Caki2 (cell line): ENCODE measurements at places on chromosomes 5 and 9. TPM values are rescaled to one million over a fixed set of nuclear protein-coding genes. Genes with fewer than 3 reads are reported as not detected.

The RNF183 gene
- total RNA-seq, result 0.23 and 0.95 TPM in 2 replicates

The MAPK9 gene
- total RNA-seq, result 33.4 and 46.5 TPM in 2 replicates

The PCDHB12 gene
- total RNA-seq, result 0.35 TPM in 1 of 2 replicates, not detected in the other

The COL23A1 gene
- 1.2 and 1.9 TPM in 2 replicates for total RNA-seq

The ENTR1 gene
- 58.2 and 79.3 TPM in 2 replicates for total RNA-seq

The FIBCD1 gene
- 25.8 and 33.0 TPM in 2 replicates for total RNA-seq

The NAIF1 gene
- total RNA-seq, result 12.3 and 24.5 TPM in 2 replicates

The PCDHA9 gene
- not detected in 2 replicates for total RNA-seq

The DCANP1 gene
- not detected in 2 replicates for total RNA-seq

The SOX30 gene
- not detected in 2 replicates for total RNA-seq

The LCN1 gene
- total RNA-seq, result not detected in 2 replicates

The CDH6 gene
- 76.6 and 83.8 TPM in 2 replicates for total RNA-seq

The SCGB3A2 gene
- total RNA-seq, result not detected in 2 replicates

The CDH9 gene
- total RNA-seq, result not detected in 2 replicates

The ELOVL7 gene
- total RNA-seq, result 9.4 and 11.3 TPM in 2 replicates

The ACTBL2 gene
- 0.23 and 1.0 TPM in 2 replicates for total RNA-seq

- no peak for DNase-seq
Measured at GRCh38 chr9:5554254-5554653, 43.9 kb downstream of the PDCD1LG2 start.

- peak; percentile 34 for DNase-seq
Measured at GRCh38 chr9:32251539-32251938, 132.9 kb upstream of the ACO1 start.

GRCh38 chr9:127149463-127150390, 27.3 kb upstream of the ANGPTL2 start:
- no peak for DNase-seq

DNA sequence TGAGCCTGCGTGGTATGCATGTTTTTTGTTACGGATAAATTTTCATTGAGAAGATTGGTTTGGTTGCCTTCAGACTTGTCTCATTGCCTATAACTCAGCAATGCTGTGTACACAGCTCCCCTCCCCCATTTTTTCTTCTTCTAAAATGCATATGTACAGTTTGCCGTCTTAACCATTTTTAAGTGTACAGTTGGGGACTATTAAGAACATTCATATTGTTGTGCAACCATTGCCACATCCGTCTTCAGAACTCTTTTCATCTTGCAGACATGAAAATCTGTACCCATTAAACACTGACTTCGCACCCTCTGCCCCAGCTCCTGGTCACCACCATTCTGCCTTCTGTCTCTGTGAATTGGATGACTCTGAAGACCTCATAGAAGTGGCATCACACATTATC, 6.2 kb downstream of the EXOC3 start:
- DNase-seq, result no peak

GRCh38 chr5:3843706-3844105, 248.1 kb downstream of the IRX1 start:
- DNase-seq, result no peak

DNA sequence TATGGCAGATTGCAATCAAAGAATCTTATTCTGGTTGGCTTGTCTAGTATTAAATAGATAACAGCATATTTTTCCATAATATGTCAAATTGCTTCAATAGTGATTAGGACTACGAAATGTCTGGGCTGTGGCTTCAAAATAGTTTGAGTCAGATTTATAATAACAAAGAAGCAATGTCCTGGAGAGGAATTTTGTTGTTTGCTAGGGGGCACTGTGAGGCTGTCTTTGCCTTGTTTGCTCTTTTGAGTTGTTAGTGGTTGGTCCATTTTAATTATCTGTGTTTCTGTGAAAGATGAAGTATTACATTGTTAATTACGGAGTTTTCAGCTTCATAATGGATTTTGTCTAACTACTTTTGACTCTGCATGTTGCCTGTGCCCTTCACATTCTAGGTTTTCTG, 713.6 kb downstream of the TLE4 start:
- no peak for DNase-seq

DNA sequence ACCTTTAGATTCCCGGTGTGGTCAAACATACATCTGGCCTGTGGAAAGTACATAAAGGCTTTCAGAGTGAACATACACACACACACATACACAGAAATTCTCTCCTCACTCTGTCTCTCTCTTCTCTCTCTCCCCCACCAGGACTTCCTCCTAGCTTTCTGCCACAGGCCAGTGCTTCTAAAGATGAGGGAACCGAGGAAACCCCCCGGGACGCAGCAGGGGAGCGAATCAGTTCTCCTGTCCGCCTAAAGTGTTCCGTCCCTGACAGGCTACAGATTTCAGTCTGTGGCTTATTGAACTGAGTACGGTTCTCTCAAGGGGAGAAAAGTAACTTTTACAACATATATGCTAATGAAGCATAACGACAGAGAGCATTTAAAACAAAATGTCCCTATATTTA, 75.8 kb downstream of the MED27 start:
- DNase-seq, result no peak

GRCh38 chr5:12109075-12109688, 204.9 kb upstream of the CTNND2 start:
- no peak for DNase-seq

DNA sequence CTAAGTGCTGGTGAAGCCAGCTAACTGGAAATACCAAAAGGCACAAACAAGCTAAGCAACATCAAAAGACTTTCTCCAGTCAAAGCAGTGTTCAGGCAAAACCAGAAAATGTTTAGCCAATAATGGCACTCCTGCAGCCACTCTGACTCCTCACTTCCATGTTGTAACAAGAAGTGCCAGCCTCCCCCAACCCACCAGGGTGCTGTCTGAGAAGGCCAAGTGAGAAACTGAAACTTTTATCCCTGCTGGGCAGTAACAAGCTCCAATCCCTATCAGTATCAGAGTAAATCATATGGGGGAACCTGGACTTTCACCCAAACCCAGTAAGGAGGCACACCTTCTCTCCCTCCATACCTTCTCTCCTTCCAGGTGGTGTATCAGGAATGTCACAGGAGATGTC, 414.8 kb upstream of the NMUR2 start:
- no peak for DNase-seq

GRCh38 chr5:112755703-112756102, 18.0 kb downstream of the APC start:
- DNase-seq, result no peak

DNA sequence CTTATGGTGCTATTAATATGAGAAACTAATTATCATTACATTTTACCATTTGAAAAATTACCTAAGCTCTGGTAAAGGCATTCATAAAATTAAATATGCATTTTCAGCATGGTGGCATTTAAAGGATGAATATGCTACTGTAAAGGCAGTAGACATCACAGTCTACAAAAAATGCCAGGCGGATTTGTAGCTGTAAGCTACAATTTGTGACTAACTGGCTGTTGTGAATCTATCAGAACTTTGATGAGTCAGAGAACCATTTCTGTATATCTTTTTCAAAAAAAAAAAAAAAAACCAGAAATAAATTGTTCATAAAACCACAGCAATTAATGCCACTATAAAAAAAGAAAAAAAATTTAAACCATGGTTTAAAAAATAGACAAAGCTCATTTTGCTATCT, 186.3 kb downstream of the NFIB start:
- DNase-seq, result no peak

DNA sequence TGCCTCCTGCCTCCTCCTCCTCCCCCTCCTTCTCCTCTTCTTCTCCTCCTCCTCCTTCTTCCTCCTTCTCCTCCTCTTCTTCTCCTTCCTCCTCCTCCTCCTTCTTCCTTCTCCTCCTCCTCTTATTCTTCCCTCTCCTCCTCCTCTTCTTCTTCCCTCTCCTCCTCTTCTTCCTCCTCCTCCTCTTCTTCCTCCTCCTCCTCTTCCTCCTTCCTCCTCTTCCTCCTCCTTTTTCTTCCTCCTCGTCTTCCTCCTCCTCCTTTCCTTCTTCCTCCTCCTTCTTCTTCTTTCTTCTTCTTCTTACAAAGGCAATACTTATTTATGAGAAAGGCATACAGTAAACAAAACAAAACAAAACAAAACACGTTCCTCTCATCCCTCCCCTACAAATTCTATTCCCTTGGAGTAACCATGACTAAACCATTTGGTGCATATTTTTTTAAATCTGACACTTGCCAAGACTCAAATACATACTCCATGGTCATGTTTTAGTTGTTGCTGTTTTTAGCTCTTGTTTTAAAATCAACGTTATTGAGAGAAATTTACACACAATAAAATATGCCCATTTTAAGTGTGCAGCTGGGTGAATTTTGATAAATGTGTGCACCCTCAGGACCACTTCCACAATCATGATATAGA, 135.6 kb downstream of the FOXD1 start:
- DNase-seq, result no peak

DNA sequence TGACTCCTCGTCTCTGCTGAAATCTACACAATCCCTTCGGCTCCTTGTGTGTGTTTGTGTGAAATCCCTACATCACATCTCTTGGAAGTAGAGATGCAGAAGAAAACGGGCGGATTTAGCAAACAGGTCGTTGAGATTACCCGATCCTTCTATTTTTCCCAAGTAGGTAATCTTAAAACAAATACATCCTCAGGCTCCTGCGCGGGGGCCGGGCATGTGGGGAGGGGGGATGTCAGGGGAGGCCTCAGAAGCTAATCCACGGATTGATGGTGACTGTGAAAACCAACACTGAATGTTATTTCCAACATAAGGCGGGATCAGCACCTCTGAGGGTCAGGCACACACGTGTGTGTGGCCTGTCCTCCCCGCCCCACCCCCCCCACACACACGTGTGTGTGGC, 137.8 kb downstream of the ROR2 start:
- DNase-seq, result no peak

DNA sequence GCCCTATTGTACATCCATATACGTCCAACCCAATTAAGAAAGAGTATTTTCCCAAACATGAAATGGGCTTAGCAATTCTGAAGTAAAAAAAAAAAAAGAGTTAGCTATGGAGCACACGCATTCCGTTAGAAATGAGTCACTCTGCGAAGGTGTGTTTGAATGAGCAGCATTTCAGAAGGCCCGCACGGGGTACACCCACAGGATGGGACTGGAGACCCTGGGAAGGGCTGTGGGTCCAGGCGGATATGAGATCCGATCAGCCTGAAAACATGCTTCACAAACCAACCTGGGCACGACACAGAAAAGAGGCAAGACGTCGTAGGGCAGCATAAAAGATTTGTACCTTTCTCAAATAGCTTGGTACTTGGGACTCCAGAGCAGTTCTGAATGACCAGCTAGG, 173.9 kb upstream of the KLF9 start:
- DNase-seq, result no peak

- no peak for DNase-seq
Measured at GRCh38 chr5:139462586-139463276, at the start of gene ECSCR. TSS of gene ECSCR (minus strand) at chr5:139462743. CDS start at chr5:139462670, 73 bp downstream.

GRCh38 chr5:75668445-75668844, 48.8 kb downstream of the POC5 start:
- DNase-seq, result no peak

DNA sequence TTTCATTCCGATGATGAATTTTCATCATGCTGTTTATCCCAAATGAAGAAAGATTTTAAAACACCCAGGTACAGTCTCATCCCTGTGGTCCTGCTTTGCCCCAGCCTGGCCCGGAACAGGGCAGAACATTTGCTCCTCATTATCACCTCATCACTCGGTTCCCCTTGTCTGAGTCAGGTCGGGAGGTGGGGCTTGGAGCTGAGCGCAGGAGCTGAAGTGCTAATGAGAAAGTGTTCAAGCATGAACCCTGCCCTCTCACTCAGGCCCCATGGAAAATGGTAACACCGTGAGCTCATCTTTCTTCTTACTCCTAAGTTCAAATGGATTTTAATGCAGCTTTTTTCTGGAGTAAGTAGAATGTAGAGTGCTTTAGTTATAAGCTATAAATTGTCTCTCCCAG, 466.2 kb downstream of the KDM4C start:
- DNase-seq, result peak; percentile 16

- no peak for DNase-seq
Measured at GRCh38 chr5:177536386-177536785, 18.0 kb downstream of the FAM193B start.

DNA sequence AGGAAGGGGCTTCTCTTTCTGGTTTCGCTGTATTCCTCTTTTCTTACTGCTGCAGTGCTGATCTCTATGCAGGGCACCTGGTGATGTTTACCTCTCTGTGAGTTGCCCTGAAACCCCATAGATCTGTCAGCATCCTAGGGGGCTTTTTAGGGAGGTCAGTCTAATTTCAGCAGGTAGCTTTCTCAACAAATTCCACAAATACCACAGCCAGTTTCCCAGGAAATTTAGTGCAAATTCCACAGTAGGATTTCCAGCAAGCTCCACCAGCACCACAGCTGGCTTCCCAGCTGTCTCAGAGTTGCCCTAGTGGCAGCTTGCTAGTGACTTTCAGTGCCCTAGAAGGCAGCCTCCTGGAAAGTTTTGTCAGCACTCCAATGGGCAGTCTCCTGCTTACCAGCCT, 379.1 kb upstream of the SMC2 start:
- no peak for DNase-seq

- no peak for DNase-seq
Measured at GRCh38 chr5:759111-759751, 25.3 kb downstream of the ZDHHC11B start.

GRCh38 chr5:136155761-136156160, 23.1 kb downstream of the SMAD5 start:
- DNase-seq, result no peak

DNA sequence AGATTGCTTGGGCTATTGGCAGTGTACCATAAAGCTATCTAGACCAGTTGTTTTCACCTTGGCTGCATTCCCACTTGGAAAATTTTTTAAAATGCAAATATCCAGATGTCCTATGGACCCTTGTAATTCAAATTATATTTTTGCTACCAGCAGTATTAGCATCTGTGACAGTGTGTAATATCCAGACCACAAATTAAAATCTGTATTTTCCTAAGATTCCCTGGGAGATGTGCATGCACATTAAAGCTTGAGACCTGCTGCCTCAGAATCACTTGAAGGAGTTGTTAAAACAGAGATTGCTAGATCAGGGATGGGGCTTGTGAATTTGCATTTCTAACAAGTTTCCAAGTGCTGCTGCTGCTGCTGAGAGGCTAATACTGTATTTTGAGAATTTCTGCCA, 381.2 kb upstream of the PDE4D start:
- DNase-seq, result no peak

GRCh38 chr5:114243972-114244317, 117.9 kb upstream of the KCNN2 start:
- DNase-seq, result no peak

DNA sequence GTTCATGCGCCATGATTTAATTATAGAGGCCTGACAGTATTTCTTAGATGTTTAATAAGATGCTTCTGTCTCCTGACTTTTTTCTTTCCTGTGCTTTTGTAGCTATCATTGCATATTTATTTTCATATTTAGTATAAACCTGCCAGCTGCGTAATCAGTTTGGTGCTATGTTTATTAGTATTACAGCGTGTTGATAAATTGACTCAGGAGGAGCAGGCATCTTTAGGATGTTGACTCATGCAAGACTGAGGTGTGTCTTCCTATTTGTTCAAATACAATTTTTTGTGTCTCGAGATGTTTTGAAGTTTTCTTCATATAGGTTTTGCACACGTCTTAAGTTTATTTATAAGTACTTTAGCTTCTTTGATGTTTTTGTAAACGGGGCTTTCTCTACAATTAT, 35.9 kb upstream of the EXOC3 start:
- DNase-seq, result no peak

GRCh38 chr5:172941067-172941516, 18.1 kb upstream of the RPL26L1 start:
- DNase-seq, result no peak

GRCh38 chr9:127202461-127203169, 62.0 kb upstream of the GARNL3 start:
- no peak for DNase-seq
